Breast epithelium (tissue), 4 donors: ENCODE measurements at places on chromosomes 2 and 18. TPM values are rescaled to one million over a fixed set of nuclear protein-coding genes. Genes with fewer than 3 reads are reported as not detected.
A peak's percentile ranks its signal among the peaks of the same experiment; 100 is the strongest.

The ASB18 gene
- total RNA-seq = not detected

The ANKRD62 gene
- not detected for total RNA-seq

The BAZ2B gene
- 86.1 TPM for total RNA-seq

The PAX8 gene
- total RNA-seq = 2.6 TPM

The FBXO36 gene
- total RNA-seq = 6.9 TPM

The KCNG2 gene
- 0.32 TPM for total RNA-seq

The FIGN gene
- 13.9 TPM for total RNA-seq

The C2orf15 gene
- 2.6 TPM for total RNA-seq

The MTCL1 gene
- total RNA-seq = 4.9 TPM

The SAG gene
- total RNA-seq = not detected

The SLC19A3 gene
- total RNA-seq = 278 TPM

- H3K4me1 ChIP-seq = no peaks in the 10 kb centered on the region
- no peaks in the 10 kb centered on the region for H3K36me3 ChIP-seq
- H3K27me3 ChIP-seq = no peaks in the 10 kb centered on the region
- DNase-seq = no peak
- no peak overlapping the region for H3K4me3 ChIP-seq
Measured at GRCh38 chr18:65527879-65528633, 222.8 kb upstream of the CDH7 start.

DNA sequence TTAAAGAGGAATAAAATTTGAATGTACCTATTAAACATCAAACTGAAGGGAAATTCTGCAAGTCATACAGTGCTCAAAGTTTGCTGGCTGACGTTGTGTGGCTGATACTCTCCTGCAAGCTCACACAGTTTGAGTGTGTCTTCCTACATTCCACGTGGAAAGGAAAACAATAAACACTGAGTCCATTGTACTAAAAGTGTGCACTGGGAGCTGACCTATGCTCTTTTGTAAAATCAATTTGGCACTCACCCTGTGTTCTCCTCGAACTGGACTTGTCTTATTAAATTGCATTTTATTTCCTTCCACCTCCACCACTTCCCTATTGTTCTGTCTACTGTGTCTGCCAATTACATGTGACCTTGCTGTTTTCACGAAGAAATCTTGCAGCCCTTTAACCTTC is 458.0 kb downstream of the CPS1 start:
- H3K27me3 ChIP-seq = no peaks in the 10 kb centered on the region
- no peak for DNase-seq
- no peak overlapping the region for H3K4me3 ChIP-seq
- H3K4me1 ChIP-seq = no peaks in the 10 kb centered on the region

- H3K27ac ChIP-seq = no peak overlapping the region
- H3K4me1 ChIP-seq = no peaks in the 10 kb centered on the region
- no peaks in the 10 kb centered on the region for H3K27me3 ChIP-seq
Measured at GRCh38 chr2:65193446-65193845, 34.2 kb upstream of the ACTR2 start.

GRCh38 chr2:237495521-237496117 is 8.6 kb downstream of the MLPH start:
- H3K27ac ChIP-seq = peak overlapping the region; percentile 82
- H3K27me3 ChIP-seq = no peaks in the 10 kb centered on the region

- H3K4me3 ChIP-seq = no peak overlapping the region
- no peak overlapping the region for H3K27ac ChIP-seq
- no peaks in the 10 kb centered on the region for H3K4me1 ChIP-seq
- DNase-seq = no peak
- H3K27me3 ChIP-seq = no peaks in the 10 kb centered on the region
- no peaks in the 10 kb centered on the region for H3K36me3 ChIP-seq
Measured at GRCh38 chr18:62880034-62880433, 164.7 kb downstream of the PHLPP1 start.

GRCh38 chr2:62504657-62505056 is 1.3 kb downstream of the TMEM17 start:
- no peak overlapping the region for H3K27ac ChIP-seq
- no peak for DNase-seq
- H3K36me3 ChIP-seq = no peaks in the 10 kb centered on the region
- H3K27me3 ChIP-seq = no peaks in the 10 kb centered on the region
- no peak overlapping the region for H3K4me3 ChIP-seq
- H3K4me1 ChIP-seq = no peaks in the 10 kb centered on the region

- H3K27ac ChIP-seq = no peak overlapping the region
- no peaks in the 10 kb centered on the region for H3K27me3 ChIP-seq
- peaks cover 10% of the 10 kb centered on the region for H3K4me1 ChIP-seq
- no peak for DNase-seq
- H3K36me3 ChIP-seq = no peaks in the 10 kb centered on the region
- no peak overlapping the region for H3K4me3 ChIP-seq
Measured at GRCh38 chr2:234957834-234958135, 6.0 kb downstream of the SH3BP4 start.

GRCh38 chr18:52670896-52671295 is 330.9 kb downstream of the DCC start:
- no peaks in the 10 kb centered on the region for H3K4me1 ChIP-seq
- H3K36me3 ChIP-seq = no peaks in the 10 kb centered on the region
- H3K27ac ChIP-seq = no peak overlapping the region
- H3K4me3 ChIP-seq = no peak overlapping the region
- no peaks in the 10 kb centered on the region for H3K27me3 ChIP-seq
- DNase-seq = no peak

DNA sequence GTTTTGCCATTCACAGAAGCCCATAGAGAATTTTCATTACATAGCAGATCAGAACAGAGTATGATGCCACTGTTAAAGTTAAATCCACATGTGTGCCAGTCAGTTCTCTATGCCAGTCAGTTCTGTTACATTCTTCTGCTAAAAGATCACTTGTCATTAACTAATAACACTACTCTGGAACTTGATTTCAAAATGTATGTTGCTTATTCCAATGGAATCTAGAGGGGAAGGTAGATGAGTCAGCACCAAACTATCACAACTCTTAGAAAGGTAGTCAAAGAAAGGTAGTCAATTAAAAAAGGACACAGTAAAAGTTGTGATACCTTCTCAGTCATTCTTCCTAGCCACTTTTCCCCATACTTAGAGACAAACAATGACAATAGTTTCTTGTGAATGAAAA is 1214.4 kb downstream of the LRP1B start:
- no peak for DNase-seq
- H3K4me3 ChIP-seq = no peak overlapping the region
- H3K27ac ChIP-seq = no peak overlapping the region
- H3K4me1 ChIP-seq = no peaks in the 10 kb centered on the region
- no peaks in the 10 kb centered on the region for H3K27me3 ChIP-seq

- no peak for DNase-seq
- no peaks in the 10 kb centered on the region for H3K27me3 ChIP-seq
- no peaks in the 10 kb centered on the region for H3K36me3 ChIP-seq
Measured at GRCh38 chr2:24162494-24162893, 12.4 kb upstream of the FAM228A start.

GRCh38 chr2:180442860-180443644 is 436.0 kb upstream of the CWC22 start:
- DNase-seq = no peak
- H3K27me3 ChIP-seq = no peaks in the 10 kb centered on the region
- no peak overlapping the region for H3K4me3 ChIP-seq
- H3K4me1 ChIP-seq = no peaks in the 10 kb centered on the region
- H3K36me3 ChIP-seq = no peaks in the 10 kb centered on the region
- H3K27ac ChIP-seq = no peak overlapping the region

DNA sequence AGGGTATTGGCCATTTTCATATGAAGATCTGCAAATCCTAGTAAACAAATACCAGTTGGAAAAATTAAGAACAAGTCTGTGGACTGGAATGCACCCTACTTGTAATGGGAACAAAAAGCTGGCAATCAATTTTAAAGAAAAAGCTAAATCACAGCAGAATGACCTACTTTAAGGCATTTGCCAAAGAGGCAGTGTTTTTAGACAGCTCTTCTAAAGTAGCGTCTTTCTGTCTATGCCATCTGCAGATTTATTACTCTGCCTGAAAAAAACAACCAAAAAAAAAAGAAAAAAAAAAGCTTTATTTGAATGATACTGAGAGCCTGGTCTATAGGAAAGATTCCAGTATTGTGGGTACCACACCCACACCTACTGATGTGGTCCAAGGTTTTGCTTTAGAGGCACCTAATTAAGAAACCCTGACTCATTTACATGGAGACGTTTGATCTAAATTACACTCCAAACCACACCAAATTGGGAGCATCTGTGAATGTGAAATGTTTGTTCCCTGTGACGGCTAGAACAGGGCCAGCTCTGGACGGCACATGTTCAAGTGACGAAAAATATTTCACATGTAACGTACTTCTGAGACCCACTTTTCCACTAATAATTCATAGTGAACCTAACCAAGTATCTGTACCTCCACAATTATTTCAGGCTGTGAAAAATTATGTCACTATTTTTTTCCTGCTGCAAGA is 597.1 kb downstream of the ARHGAP15 start:
- no peaks in the 10 kb centered on the region for H3K36me3 ChIP-seq
- H3K4me1 ChIP-seq = no peaks in the 10 kb centered on the region
- DNase-seq = no peak
- H3K27ac ChIP-seq = no peak overlapping the region
- H3K4me3 ChIP-seq = no peak overlapping the region

GRCh38 chr2:74109551-74109950 is 38.2 kb downstream of the BOLA3 start:
- no peak for DNase-seq
- no peaks in the 10 kb centered on the region for H3K27me3 ChIP-seq
- no peak overlapping the region for H3K4me3 ChIP-seq
- no peaks in the 10 kb centered on the region for H3K4me1 ChIP-seq
- no peak overlapping the region for H3K27ac ChIP-seq

- H3K36me3 ChIP-seq = no peaks in the 10 kb centered on the region
- no peaks in the 10 kb centered on the region for H3K4me1 ChIP-seq
- no peak overlapping the region for H3K4me3 ChIP-seq
- H3K27me3 ChIP-seq = no peaks in the 10 kb centered on the region
- no peak overlapping the region for H3K27ac ChIP-seq
Measured at GRCh38 chr18:8341481-8342230, 267.6 kb upstream of the RAB12 start.

- peak overlapping the region; percentile 97 for H3K27ac ChIP-seq
- H3K27me3 ChIP-seq = no peaks in the 10 kb centered on the region
- H3K4me1 ChIP-seq = no peaks in the 10 kb centered on the region
- peak overlapping the region; percentile 96 for H3K4me3 ChIP-seq
- no peaks in the 10 kb centered on the region for H3K36me3 ChIP-seq
Measured at GRCh38 chr2:62194558-62195420, 1.1 kb upstream of the B3GNT2 start.

- no peaks in the 10 kb centered on the region for H3K4me1 ChIP-seq
- no peak overlapping the region for H3K4me3 ChIP-seq
- DNase-seq = no peak
- H3K27me3 ChIP-seq = no peaks in the 10 kb centered on the region
Measured at GRCh38 chr2:172205292-172205691, 102.6 kb upstream of the DLX2 start.

GRCh38 chr2:76599732-76600368 is 889.1 kb upstream of the GCFC2 start:
- no peaks in the 10 kb centered on the region for H3K36me3 ChIP-seq
- H3K27me3 ChIP-seq = no peaks in the 10 kb centered on the region
- DNase-seq = no peak
- no peak overlapping the region for H3K4me3 ChIP-seq

- no peaks in the 10 kb centered on the region for H3K27me3 ChIP-seq
- DNase-seq = no peak
- H3K27ac ChIP-seq = no peak overlapping the region
- H3K4me1 ChIP-seq = no peaks in the 10 kb centered on the region
- no peaks in the 10 kb centered on the region for H3K36me3 ChIP-seq
Measured at GRCh38 chr2:241822264-241822623, 13.3 kb downstream of the NEU4 start.

DNA sequence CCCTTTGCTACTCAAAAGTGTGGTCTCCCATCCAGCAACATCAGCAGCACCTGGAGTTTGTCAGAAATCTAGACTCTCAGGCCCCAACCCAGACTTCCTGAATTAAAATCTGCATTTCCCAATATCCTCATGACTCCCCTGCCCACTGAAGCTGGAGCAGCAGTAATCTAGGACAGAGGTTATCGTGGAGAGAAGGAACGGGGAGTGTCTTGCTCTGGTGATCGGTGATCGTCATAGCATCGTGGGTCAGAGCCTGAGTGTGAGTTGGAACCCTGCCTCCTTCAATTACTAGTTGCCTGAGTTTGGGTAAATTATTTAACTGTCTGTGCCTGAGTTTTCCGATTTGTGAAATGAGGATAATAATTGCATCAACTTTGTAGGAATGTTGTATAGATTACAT is 217.3 kb upstream of the ATP5MC3 start:
- H3K4me1 ChIP-seq = no peaks in the 10 kb centered on the region
- no peak overlapping the region for H3K27ac ChIP-seq
- no peak overlapping the region for H3K4me3 ChIP-seq
- H3K27me3 ChIP-seq = no peaks in the 10 kb centered on the region
- no peak for DNase-seq

DNA sequence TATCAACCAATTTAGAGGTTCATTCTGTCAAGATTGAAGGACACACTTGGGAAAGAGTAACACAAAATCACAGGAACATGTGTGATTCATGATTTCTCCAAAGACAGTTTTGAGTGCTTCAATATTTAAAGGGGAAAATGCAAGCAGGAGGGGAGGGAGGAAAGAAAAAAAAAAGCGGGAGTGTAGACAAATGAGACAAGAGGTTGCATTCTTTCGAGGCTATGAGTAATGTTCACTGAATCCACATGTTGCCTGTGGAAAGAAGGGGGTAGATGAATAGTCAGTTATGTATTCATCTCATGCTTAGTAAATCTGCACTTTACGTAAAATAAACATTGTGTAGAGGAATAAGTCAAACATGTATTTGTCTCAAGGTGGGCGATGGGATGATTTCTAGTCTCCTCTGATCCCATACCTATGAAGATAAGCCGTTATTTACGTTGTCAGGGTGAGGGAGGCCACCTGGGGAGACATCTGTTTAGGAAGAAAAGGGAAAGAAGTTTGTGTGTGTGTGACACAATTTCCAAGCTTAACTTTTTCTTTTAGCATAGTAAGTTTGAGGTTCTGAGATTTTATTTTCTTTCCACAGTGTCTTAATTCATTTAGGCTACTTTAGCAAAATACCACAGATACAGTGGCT is 211.0 kb upstream of the ZC3H15 start:
- H3K27ac ChIP-seq = no peak overlapping the region
- H3K4me3 ChIP-seq = no peak overlapping the region
- DNase-seq = no peak
- no peaks in the 10 kb centered on the region for H3K36me3 ChIP-seq

GRCh38 chr2:229815858-229816257 is 101.5 kb upstream of the DNER start:
- no peak overlapping the region for H3K27ac ChIP-seq
- H3K27me3 ChIP-seq = no peaks in the 10 kb centered on the region
- H3K4me3 ChIP-seq = no peak overlapping the region
- DNase-seq = no peak
- H3K36me3 ChIP-seq = peaks cover 9% of the 10 kb centered on the region
- H3K4me1 ChIP-seq = no peaks in the 10 kb centered on the region

GRCh38 chr2:32942793-32943485 is 3.8 kb upstream of the LTBP1 start:
- no peak overlapping the region for H3K4me3 ChIP-seq
- H3K4me1 ChIP-seq = no peaks in the 10 kb centered on the region
- H3K27ac ChIP-seq = no peak overlapping the region
- H3K27me3 ChIP-seq = no peaks in the 10 kb centered on the region

GRCh38 chr18:2903006-2903405 is 56.2 kb downstream of the EMILIN2 start:
- H3K4me3 ChIP-seq = no peak overlapping the region
- no peaks in the 10 kb centered on the region for H3K4me1 ChIP-seq
- no peaks in the 10 kb centered on the region for H3K36me3 ChIP-seq
- H3K27me3 ChIP-seq = no peaks in the 10 kb centered on the region
- peak overlapping the region; percentile 80 for H3K27ac ChIP-seq
